ENCODE measurements at places on chromosomes 11 and 22.

DNA sequence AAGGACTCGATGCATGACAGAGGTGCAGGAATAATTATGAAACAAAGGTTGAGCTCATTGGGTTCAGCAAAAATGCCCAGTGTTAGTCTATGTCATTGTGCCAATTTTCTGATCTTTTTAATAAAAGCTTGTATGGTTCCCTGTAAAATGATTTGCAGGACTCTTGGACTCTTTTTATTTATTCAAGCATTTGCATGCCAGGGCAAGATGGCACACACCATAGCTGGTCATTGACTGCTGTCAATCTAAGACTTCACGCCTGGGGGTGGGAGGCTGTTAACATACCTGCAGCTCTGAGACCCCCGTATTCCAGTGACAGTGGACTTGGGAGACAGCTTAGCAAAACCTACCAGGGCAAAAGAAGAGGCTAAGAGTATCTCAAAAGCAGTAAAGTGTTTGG, 32.0 kb upstream of the ANO1 start:
- DNase-seq: no peak

DNA sequence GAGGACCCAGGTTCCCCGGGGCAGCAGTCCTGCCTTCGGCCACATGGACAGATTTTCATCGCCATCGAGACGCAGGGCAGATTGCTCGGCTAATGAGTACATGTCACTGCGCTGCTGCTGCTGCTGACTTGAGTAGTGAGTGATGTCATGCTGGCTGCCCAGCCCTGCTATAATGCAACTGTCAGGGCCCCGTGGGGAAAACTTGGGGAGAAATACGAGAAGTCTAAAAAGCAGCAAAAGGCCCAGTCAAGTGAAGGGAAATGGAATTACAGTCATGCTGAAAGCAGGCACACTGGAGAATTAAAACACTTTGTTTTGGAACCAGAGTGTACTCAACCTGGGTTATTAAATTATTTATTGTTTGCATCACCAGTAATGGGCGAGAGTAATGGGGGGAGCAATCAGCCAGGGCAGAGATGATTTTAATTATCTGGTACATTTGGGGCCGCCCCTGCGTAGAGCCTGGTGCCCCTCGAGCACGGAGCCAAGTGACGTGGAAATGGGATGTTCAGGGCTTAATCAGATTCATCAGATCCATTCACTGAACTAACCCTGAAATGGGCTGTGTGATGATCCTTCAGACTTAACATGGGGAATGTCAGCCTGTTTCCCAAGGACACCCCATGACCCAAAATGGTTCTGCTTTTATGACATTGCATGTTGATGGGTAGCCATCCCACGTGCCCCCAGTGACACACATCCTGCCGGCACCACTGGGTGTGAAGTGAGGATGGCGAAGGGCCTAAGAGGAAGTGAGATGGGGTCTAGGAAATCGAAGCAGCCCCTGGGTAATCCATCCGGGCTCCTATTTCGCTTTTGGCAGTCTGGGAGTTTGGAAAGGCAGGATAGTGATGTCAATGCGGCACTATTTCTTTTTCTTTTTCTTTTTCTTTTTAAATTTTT, 241.6 kb upstream of the CADM1 start:
- peak; percentile 2 for DNase-seq

GRCh38 chr11:68878022-68878421, 25.6 kb downstream of the MRPL21 start:
- no peak for DNase-seq

GRCh38 chr11:61007956-61008896, 36.7 kb downstream of the CD6 start:
- DNase-seq: no peak

GRCh38 chr22:29184849-29185490, 20.7 kb upstream of the EMID1 start:
- no peak for DNase-seq

- DNase-seq: no peak
Measured at GRCh38 chr11:60788401-60789125, 3.4 kb downstream of the MS4A10 start.

GRCh38 chr22:23110922-23111527, 30.8 kb downstream of the RSPH14 start:
- no peak for DNase-seq

DNA sequence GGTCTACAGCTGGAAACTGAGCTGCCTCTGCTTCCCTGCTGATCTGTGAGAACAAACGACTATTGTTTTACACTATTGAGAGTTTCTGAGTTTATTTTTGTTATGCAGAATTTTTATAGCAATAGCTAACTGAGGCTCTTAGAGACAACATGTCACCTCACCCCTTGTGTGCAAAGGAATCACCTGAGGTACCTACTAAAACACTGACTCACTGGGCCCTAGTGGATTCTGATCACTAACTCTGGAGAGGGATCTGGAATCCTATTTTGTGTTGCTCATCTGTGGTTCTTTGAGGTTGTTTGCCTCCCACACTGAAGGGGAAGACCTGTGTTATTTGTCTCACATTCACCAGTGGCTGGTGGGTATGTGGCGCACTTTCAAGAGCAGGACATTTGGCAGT, 13.4 kb upstream of the B3GAT1 start:
- no peak for DNase-seq

DNA sequence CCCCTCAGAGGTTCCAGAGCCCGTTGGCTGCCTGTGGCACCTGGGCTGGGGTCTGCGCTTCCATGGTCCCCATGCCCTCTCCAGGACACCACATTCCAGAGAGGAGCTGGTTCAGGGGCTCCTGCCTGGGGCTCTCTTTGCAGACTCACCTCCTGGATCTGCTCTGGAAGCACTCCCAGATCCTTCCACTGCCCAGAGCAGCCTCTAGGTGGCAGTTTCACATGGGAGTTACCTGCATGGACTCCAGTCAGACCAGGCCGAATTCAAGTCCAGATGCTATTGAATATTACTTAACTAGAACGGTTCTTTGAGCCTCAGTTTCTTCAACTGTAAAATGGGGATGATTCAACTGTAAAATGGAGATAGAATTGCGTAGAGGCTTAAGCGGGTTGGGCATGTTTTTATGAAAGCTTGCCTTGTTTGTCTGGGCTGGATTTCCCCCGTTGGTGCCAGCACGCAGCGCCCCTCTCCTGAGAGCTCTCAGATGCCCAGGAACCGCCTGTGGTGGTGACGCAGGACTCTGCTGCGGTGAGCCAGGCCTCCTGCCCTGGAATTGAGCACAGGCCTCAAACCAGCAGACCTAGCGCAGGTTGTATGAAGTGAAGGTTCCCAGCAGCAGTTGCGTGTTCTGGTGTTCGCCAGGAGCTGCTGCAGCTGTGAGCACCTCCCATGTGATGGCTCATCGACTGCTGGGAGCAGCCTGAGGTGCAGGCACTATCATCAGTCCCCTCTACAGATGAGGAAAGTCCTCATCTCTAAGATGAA, 44.2 kb downstream of the LMO1 start:
- no peak for DNase-seq

DNA sequence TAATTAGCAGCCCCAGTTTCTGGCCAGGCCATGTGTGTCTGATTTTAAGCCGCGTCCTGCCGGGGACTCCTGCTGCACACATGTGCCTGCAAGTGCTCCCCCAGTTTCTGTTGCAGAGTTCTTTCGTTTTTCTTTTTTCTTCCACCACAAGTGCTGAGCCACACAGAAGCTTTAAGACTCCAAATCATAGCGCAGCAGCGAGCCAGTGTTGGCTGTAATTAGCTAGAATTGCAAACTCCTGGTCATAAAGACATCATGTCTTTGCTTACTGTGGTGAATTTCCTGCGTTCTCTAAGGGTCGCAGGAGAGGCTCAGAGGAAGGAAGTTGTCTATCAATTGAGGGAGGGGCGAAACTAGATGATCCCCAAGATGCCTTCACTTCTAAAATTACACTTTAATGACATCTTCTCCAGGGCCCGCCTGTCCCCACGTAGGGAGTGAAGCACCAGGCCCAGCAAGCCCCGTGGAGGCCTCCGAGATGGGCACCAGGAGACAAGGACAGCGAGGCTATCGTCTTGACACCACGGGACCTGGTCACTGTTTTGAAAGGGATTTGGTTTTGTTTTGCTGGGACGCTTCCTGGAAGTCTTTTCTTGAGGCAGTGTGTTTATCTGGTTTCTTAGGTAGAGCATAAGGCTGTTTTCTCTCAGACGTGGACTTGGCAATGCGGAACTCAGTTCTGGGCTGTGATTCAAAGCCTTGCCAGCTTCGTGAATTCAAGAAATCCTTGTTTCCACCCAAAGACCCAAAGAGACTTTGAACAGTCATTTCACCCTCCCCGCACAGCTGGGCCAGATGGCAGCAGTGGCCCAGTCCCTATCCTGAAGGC, 71.8 kb downstream of the UBASH3B start:
- DNase-seq: no peak

DNA sequence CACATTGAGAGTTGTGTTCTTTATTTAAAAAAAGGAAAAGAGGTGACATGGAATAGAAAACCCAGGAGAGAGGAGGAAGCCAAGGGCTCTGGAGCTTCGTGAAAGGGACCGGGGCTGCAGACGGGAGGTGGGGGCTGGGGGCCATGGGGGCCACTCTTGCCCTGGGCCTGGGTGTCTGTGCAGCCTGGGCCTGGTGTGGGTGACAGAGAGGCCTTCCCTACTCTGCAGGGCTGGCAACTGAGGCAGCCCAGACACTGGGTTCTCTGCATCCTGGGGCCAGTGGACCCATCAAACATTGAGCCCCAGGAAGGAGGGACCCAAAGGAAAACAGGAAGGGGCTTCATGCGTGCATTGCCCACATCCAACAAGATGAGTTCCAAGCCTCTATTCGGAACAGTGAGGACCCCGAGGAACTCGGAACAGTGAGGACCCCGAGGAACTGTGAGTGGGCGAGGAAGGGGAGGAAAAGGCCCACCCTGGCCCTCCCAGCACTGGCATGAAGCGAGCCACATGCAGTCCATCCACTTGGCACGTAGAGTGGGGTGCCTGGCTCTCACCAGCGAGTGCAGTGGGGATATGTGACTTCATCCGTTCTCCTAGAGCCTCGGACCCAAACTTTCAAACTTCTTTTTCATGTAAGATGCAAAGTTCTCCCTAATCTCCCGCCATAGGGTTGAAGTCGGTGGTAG, 1121.6 kb downstream of the BRD1 start:
- DNase-seq: no peak

GRCh38 chr22:27583856-27584255, 217.7 kb downstream of the MN1 start:
- DNase-seq: no peak

- no peak for DNase-seq
Measured at GRCh38 chr11:113255096-113255495, 59.3 kb upstream of the TTC12 start.

DNA sequence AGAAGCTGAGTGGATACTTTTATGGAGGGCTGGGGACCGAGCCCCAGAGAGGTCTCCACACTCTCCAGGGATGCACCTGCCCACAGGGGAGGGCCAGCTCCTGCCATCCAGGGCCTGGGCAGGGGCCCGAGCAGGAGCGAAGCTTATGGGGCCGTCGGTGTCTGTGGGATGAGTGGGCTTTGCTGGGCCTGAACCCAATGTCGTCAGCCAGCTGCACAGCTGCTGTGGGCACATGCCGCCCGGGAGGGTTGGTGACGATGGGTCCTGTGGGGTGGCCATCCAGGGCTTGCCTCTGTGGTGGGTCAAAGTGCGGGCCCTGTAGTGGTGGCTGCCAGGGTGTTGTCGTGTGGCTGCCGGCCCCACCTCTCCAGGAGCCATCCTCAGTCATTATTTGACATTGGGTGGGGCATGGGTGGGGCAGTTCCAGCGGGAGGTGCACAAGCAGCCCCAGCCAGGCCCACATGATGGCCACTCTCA, 447.1 kb downstream of the TBC1D22A start:
- no peak for DNase-seq

DNA sequence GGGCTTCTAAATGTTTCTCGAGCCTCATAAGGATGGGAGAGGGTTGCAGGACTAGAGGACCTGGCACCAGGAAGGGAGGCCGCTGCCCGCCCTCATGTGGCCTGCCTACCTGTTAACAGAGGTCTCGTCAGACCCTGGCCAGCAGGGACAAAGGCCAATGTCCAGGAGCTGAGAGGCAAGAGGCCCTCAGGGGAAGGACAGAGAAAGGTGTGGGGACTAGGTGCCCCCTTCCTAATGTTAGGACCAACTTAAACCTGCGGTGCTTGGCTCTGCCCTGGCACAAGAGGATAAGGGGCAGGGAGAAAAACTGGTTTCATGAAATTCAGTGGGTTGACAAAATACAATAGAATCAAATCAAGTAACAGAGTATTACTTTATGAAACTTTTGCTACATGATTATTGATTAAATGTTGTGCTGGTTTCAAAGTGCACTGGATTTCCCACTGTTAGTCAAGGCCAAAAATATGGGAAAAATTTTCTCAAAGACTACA, 20.0 kb upstream of the SYT12 start:
- no peak for DNase-seq

- DNase-seq: no peak
Measured at GRCh38 chr11:63506876-63507275, 992 bp downstream of the LGALS12 start.

DNA sequence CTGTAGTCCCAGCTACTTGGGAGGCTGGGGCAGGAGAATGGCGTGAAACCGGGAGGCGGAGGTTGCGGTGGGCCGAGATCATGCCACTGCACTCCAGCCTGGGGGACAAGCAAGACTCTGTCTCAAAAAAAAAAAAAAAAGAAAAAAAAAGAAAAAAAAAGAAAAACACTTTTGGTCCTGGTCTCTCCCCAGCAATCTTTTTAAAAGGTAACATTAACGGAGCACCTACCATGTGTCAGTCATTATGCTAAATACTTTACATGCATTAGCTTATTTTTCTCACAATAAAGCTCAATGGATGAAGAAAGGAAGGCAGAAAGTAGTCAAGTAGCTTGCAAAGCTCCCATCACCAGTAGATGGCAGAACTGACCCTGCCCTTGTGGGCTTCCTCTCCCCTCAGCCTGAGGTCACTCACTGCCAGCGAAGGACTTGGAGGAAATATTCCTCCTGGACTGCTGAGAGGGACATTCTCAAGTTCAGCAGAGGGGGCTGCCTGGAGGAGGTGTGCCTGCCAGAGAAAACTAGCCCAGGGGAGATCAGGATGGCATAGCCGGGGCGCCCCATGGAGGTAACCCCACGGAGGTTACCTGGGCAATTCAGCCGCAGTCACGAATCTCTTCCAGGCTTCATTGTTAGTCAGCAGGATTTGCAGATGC, 15.5 kb downstream of the APOL3 start:
- DNase-seq: peak; percentile 49

DNA sequence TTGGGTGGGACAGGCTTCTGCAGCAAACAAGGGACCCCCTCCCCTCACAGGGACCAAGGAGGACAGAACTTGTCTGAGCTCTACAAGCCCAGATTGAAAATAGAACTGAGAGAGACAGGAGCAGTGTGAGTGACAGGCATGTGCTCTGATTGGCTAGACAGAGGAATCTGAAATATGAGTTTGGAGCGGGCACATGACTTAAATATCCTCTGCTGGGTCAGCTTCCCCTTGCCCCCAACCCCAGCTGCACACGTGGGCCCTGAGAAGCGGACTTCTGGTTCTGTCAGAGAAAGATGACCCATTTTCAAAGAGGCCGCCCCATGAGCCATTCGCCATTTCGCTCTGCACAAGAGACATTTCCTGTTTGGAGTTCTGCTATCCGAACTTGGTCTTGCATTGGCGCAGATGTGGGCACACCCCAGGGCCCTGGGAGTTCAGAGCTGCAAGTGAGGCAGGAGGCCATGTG, 5.3 kb downstream of the TUBA8 start:
- DNase-seq: no peak

Measured in CD4-positive, alpha-beta T cell treated with Interferon gamma for 1 hour (primary cell).